Muscle of arm (tissue), 14 donors: ENCODE measurements at places on chromosomes 2 and 18. TPM values are rescaled to one million over a fixed set of nuclear protein-coding genes. Genes with fewer than 3 reads are reported as not detected.

GRCh38 chr2:147449323-147449991 lies 395.4 kb upstream of the ACVR2A start:
- DNase-seq = no peak

DNA sequence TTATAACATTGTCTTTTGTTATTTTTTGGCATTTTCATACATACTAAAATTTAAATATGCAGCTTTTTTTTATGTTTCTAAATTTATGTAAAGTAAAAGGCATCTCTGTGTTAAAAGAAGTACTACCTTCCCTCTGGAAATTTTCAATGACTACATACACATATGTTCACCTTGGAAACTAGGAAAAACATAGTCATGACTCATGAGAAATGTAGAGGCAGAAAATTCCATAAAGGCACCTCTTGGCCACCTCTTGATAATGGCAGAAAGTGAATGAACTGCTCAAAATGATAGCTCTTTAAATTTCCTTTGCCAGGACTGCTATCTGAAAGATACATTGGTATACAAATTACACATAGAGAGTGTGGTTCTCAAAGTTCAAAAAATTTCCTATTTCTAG lies 889.1 kb upstream of the ZEB2 start:
- no peak for DNase-seq

DNA sequence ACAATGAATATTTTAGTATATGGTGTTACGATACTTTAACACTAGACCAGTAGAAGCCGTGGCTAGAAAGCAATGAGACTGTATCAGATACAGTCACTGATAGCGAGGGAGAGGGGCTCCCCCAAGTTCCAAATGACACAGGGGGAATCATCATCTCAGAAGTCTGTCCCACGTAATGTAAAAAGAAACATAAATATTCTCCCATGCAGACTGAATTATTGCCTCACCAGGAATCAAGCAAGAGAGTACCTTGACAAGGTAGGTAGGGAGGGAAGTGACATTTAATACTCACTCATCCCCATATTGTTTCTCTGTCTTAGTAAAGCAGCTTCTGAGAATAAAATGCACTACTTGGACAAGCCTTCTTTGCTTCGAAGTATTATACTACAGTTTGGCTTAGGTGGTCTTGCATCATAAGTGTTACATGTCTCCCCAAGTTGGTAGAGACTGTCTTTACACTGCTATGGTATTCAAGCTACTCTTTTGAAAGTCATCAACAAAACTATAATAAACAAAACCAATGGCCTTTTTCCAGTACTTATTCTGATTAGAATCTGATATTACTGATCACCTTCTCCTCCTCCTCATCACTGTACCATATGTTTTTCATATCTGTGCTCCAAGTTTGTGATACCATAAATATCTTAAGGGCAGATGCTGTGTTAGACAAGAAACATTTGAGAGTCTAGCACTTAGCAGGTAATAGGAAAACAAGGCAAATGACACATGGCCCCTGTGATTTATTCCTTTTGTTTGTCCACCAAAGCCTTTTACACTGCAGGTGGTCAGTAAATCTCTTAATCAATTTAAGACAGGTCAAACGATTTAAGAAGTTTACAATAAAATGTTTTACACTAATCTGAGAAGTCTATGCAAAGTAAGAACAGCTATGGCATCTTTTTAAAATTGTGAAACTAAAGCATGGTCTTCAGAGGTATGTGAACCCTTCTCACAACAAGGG lies 2.7 kb downstream of the LAPTM4A start:
- no peak for DNase-seq

Gene AFF3
- 4.2 TPM for polyA plus RNA-seq

Gene LRP1B
- 3.6 TPM for polyA plus RNA-seq

DNA sequence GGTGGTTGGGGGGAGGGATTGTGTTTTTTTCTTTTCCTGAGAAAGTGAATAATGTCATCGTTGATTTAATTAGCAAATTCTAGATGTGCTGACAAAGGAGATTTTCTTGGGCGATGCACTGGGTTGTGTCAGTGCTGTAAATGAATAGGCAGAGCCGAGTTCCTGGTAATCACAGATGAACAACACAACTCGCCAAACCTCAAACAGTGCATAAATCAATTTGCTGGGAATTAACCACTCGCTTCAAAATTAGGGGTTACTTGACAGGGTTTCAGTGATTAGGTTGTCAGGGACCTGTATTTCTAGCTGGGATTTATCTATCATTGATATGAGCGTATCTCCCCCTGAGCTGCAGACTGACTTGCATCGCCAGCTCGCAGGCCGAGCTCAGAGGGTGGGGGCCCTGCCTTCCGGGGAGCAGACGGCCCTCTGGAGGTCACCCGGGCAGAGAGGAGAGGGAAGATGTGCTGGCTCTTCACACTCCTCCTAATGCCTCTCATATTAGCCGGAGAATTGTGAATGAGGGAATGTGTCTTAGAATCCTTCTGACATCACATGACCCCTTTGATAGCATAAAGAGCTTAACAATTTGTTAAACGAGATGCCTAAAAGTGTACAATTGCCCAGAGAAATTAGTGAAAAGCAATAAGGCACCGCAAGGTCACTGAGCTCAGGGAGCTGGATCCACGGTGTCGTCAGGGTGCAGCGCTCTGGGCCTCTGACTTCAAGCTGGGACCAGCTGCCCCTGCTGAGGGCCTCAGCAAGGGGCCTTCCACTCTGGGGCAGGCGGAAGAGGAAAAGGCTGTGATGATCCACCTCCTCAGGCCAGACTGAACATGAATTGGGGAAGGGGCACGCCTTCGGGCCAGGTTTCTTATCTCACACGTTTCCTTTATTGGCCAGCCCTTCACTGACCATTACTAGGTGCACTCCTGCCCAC lies 48.9 kb downstream of the SMIM21 start:
- DNase-seq = no peak

GRCh38 chr18:58456625-58457024 lies 172.3 kb downstream of the ALPK2 start:
- no peak for DNase-seq

DNA sequence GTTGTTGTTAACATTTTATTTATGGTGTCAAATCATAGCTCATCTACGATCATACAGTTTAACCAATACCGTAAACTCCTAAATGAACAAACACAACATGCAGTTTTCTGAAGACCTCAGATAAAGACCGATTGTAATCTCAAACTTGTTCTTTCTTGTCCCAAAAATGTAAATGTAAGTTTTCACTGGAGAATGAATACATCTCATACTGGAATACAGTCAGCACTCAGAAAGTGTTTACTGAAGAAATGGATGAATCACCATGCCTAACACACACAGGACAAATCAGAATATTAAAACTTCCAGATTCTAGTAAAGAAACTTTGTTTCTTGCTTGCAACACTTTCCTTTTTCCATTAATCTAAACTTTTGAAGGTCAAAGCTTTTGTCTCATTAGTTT lies 380.5 kb downstream of the DLGAP1 start:
- DNase-seq = no peak

Gene ALKAL2
- polyA plus RNA-seq = 1.1 TPM

Gene SIX3
- polyA plus RNA-seq = not detected

Gene TWIST2
- polyA plus RNA-seq = 4.0 TPM

Gene CNOT11
- 47.7 TPM for polyA plus RNA-seq

Gene DSG1
- not detected for polyA plus RNA-seq

- no peak for DNase-seq
These were observed 49.9 kb upstream of the PNPT1 start for GRCh38 chr2:55743583-55743982.

- no peak for DNase-seq
These were observed 190.1 kb downstream of the MGAT5 start for GRCh38 chr2:134443814-134444480.

DNA sequence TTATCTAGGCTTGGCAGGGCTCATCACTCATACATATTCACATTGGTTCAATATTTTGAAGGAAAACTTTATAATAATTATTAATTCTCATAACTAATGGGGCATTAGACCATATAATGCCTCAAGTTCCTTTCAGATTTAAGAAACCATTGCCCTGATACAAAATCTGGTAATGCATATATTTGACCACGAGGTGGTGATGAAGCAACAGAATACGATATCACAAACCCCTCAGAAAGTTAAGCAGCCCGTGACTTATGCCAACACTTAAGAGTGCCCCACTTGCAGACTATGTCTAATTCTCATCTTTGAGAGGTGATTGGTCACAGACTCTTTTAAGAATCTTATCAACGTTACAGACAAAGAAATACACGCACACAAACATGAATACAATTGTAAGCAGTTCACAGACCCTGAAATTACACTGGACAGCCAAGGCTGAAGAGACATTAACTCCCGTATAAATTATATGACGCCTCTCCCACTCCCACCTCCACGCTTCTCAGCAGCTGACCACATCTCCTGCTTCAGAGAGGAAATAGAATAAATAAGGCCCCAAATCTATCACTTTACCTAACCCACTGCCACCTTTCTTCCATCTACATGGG lies 20.7 kb upstream of the DNAH6 start:
- DNase-seq = peak; percentile 52

GRCh38 chr2:177254433-177255226 lies 9.9 kb downstream of the NFE2L2 start:
- no peak for DNase-seq

Gene HTR2B
- not detected for polyA plus RNA-seq

- DNase-seq = no peak
These were observed 137.0 kb downstream of the BCL11A start for GRCh38 chr2:60416221-60417008.

DNA sequence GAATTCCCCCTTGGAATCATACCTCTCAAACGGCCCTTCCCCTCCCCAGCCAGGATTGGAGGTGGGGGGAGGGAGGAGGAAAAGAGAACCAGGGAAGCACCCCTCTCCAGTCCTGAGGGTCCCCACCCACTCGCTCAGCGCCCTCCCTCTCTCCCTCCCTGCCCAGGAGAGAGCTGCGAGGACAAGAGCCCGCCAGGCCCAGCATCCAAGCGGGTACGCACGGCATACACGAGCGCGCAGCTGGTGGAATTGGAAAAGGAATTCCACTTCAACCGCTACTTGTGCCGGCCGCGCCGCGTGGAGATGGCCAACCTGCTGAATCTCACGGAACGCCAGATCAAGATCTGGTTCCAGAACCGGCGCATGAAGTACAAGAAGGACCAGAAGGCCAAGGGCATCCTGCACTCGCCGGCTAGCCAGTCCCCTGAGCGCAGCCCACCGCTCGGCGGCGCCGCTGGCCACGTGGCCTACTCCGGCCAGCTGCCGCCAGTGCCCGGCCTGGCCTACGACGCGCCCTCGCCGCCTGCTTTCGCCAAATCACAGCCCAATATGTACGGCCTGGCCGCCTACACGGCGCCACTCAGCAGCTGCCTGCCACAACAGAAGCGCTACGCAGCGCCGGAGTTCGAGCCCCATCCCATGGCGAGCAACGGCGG lies 14.4 kb downstream of the HOXD3 start:
- DNase-seq = no peak

DNA sequence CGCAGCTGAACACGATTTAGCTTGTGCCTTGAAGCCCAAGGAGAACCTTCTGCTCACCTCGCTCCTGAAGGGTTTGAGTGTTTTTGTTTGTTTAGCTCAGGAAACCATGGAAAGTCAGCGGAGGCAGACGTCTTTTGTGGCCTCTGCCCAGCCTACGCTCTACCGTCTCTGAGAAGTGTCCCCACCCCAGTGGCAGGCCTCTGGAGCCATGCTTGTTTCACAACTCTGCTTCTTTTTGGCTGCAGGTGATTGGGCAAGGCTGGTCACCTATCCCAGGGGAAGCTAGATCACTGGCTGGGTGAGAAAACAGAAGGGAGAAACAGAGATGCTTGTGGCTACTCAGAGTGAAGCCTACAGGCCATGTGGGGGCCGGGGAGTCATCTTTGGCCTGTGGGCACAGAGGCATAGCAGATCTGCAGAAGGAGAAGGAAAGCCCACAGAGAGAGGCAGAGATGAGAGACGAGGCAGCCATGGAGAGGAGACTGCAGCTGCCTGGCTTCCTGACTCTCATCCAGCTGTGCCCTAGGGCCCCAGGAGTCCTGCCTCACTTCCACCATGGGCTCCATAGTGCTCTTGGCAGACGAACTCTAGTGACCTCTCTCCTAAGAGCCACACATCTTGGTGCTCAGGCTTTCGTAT lies 50.1 kb downstream of the CIB4 start:
- DNase-seq = no peak

Gene POTEJ
- polyA plus RNA-seq = 0.06 TPM

DNA sequence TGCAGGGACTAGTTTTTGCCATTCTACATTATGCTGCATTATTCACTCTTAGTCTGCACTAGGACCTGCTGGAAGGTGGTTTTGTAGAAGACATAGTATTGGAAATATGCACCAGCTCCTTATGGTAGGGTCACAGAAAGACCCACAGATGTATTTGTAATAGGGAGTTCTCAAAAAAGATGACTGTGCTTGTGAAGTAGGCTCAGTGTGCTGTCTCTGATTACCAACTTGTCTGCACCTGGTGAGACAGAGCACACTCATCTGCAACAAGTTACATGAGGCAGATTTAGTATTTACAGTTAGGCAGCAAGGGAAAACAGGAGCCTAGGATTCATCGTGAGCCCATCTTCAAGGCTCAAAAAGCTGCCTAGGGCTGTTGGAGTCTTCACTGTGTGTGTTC lies 29.4 kb downstream of the RHBDD1 start:
- no peak for DNase-seq

Gene ORC2
- 16.9 TPM for polyA plus RNA-seq

DNA sequence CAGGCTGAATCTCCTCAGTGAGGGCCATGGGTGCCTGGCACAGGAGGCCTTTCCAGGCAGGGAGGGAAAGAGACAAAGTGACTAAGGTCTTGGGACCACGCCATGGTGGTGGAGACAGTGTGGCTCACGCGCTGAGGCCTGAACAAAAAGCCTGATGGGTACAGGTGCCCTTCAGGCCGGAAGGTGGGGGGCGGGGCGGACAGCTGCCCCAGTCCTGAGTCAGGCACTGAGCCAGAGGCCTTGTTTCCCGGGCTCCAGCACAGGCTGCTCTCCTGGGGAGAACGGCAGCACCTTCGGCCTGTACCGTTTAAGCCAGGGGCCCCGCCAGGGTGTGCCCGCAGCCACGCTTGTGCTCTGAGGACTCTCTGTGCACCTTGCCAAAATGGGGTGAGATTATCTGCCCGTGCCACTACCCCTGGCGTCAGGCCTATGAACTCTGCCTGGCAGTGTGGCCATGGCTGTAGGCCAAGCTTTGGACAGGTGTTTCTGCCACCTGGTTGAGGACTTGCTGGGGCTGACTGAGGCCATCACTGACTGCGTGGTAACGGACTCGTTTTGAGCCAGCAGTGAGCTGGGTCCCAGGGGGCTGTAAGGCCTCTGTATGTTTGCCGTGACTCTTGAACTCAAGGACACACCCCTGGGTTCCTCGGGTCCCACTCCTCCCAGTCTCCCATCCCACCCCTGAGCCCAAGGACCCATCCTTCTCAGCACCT lies 31.7 kb upstream of the DNMT3A start:
- DNase-seq = no peak

Gene TBR1
- not detected for polyA plus RNA-seq

GRCh38 chr2:241001413-241002274 lies 3.2 kb downstream of the SNED1 start:
- no peak for DNase-seq
